ENCODE measurements at places on chromosomes 3 and 15. TPM values are rescaled to one million over a fixed set of nuclear protein-coding genes. Genes with fewer than 3 reads are reported as not detected.

Gene MBNL1
- 172 TPM for total RNA-seq

Gene ARPP21
- total RNA-seq, result not detected

Gene ZFYVE19
- 24.7 TPM for total RNA-seq

Gene MYRIP
- total RNA-seq, result 1.5 TPM

Gene GOLGB1
- total RNA-seq, result 56.1 TPM

Gene FBXO22
- 21.1 TPM for total RNA-seq

- DNase-seq, result no peak
Observed at GRCh38 chr15:37516621-37517020, 416.3 kb upstream of the MEIS2 start.

DNA sequence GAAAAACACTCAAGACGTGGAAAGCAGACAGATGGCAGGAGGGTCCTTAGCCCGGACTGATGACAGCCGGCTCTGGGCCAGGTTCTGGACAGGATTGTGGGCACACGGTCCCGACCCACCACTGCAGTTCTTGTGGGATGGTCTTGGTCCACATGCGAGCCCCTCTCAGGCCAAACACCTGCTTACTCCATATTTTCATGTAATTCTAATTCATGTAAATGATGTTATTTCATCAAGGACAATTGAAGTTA lies 32.6 kb downstream of the TM2D3 start:
- no peak for DNase-seq

- no peak for DNase-seq
Observed at GRCh38 chr3:10019326-10019725, 6.9 kb upstream of the FANCD2 start.

- no peak for DNase-seq
Observed at GRCh38 chr3:126487151-126487771, 11.6 kb upstream of the ZXDC start.

DNA sequence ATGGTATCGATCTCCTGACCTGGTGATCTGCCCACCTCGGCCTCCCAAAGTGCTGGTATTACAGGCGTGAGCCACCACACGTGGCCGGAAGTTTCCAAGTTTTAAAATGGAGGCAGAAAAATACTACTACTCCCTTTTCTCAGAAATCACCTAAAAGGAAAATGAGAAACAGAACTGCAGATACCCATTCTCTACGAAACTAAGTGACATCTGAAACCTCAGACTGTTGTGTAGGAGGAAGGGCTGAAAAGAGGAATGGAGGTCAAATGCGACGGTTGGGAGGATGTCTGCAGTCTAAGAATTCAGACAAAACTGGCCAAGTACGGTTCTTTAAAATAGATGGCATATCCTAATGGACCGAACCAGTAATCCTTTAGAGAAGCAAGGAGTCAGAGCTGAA lies 24.1 kb downstream of the WDR48 start:
- no peak for DNase-seq

DNA sequence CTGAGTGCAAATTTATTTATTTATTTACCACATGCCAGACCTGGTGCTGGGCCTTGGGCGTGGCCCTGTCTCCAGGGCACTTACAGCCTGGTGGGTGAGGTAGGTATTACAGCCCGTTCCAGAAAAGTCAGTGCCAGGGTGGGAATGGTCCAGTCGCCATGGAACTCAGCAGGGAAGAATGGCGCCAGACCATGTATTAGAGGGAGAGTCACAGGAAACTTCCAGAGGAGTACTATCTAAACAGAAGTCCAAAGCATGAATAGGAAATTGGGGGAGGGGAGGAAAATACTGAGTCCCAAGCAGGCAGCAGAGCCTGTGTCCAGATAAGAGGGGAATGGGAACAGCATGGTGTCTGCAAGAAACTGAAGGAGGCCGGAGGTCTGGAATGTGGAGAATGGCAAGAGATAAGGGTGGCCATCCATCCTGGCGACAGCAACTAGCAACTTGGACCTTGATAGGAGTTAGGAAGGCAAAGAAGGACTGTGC lies 27.0 kb downstream of the SH3BP5 start:
- no peak for DNase-seq

GRCh38 chr3:112776000-112776399 lies 70.7 kb downstream of the CD200R1L start:
- DNase-seq, result no peak

DNA sequence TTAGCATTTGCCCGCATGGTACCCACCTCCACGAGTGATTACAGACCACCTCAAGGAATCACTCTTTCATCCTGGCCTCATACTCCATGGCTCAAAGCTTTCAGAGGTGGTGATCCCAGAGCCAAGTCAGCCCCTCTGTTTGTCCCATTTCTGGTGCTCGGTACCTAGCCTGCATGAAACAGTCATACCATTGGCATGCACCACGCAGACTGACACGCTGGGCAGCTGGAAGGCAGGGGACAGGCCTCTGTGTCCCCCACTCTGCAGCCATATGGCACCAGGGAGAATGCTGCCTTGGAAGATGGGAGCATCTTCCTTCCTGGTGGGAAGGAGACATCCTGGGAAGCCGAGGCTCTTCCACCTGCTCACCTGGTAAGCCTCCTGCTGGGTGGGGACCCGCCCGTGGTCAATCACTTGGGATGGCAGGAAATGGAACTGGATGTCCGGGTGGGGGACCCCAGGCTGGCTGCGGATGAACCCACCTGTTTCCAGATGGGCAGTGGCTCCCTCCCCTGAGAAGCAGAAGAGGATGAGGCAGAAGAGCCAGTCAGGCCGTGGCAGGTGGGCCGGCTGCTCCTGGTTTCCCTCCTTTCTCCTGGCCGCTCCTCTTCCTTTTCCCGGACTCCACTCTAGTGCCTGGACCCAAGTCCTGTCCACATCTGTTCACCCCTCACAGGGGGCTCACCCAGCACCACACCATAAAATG lies 26.9 kb downstream of the CHDH start:
- DNase-seq, result no peak

- no peak for DNase-seq
Observed at GRCh38 chr3:158961471-158961870, 159.6 kb downstream of the MFSD1 start.

- DNase-seq, result no peak
Observed at GRCh38 chr15:58282060-58282708, 144.0 kb downstream of the AQP9 start.

DNA sequence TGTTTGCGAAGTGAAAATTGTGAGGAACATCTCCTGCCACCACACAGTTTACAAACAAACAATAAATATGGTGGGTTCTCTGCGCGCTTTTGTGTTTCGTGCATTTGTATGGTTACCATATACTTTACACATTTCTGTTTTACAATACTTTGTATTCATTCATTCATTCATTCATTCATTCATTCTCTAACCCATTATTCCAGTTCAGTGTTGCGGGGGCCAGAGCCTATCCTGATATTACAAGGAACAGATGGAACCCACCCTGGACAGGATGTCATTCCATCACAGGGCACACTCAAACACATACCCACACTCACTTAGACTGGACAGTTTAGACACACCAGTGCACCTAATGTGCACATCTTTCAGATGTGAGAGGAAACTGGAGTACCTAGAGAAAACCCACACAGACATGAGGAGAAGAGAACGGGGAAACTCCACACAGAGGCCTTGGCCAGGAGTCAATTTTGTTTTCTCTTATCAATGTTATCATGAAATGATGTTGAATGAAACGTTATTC lies 160.5 kb downstream of the FNDC3B start:
- no peak for DNase-seq
